Activated CD8-positive, alpha-beta T cell treated with anti-CD3 and anti-CD28 coated beads, Interleukin-2, amount 10 ng/mL, durations not matched to agents 7 days and 5 days (primary cell): ENCODE measurements at places on chromosomes 5 and 9. TPM values are rescaled to one million over a fixed set of nuclear protein-coding genes. Genes with fewer than 3 reads are reported as not detected.

SLC45A2 gene
- total RNA-seq = not detected

NTNG2 gene
- total RNA-seq = 3.8 TPM

GDNF gene
- not detected for total RNA-seq

SLC1A1 gene
- 0.13 TPM for total RNA-seq

RNF145 gene
- 143 TPM for total RNA-seq

DNA sequence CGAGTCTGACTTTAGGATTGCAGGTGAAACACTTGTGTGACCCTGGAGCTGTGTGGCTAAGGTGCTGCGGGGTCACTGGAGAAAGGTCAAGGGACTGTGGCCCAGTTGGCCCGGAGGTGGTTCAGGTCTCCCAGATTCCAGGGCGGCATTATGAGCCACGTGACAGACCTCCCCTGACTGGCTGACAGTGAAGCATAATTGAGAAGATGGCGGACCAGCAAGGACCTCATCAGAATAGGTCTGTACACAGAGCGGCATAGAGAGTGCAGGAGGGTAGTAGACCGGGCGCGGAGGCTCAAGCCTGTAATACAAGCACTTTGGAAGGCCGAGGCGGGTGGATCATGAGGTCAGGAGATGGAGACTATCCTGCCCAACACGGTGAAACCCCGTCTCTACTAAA, 815 bp upstream of the ODF2 start:
- H3K27ac ChIP-seq = peak overlapping the region; percentile 72
- H3K4me1 ChIP-seq = peaks cover 30% of the 10 kb centered on the region
- no peak for DNase-seq
- H3K4me3 ChIP-seq = peak overlapping the region; percentile 20

DNA sequence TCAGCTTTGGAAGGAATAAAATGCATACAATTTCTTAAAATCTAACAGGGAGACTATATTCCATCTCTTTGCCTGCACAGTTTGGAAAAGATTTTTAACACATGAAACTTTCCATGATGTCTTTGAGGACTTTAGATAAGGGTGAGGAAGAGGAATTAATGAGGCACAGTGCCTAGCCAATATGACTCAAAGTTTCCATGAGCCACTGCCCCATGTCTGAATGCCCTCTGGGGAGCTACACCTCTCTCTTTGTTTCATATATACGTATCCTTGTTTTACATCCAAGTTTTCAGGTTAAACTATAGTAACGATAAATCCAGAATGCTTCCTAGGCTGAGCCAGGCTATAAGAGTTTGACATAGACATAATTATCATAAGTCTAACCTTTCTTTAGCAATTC, 349.3 kb upstream of the TLE4 start:
- no peak for DNase-seq
- no peak overlapping the region for H3K4me3 ChIP-seq
- no peak overlapping the region for H3K27ac ChIP-seq

DNA sequence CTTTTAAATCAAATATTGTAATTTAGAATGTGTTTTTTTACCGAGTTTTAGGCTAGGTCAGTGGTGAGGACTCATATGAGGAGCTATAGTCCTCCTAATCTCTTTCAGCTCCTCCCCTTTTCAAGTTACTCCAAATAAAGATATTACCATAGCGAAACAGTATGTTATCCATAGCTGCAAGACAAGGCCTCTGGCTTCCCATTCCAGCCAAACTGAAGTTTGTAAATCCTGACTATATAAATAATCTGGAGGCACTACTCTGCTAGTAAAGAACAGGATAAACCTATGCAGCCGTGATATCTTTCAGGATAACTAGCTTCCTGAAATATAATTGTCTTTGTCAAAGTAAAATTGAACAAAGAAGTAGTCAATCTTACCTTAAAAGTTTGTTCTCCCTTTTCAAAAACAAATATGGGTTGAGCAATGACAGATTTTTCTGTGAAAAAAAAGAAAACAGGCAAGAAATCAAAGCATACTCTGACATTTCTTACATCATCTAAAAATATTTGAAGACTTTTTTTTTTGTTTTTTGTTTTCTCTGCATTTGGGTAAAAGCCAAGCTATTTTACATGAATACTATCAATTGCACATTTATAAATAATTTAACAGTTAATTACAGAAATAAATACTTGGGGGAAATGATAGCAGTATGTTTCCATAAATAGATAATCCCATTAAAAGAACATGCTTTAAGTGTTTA, 29.3 kb upstream of the NADK2 start:
- H3K27ac ChIP-seq = no peak overlapping the region
- no peaks in the 10 kb centered on the region for H3K4me1 ChIP-seq
- no peaks in the 10 kb centered on the region for H3K36me3 ChIP-seq
- peaks cover 10% of the 10 kb centered on the region for H3K27me3 ChIP-seq
- H3K4me3 ChIP-seq = no peak overlapping the region

DNA sequence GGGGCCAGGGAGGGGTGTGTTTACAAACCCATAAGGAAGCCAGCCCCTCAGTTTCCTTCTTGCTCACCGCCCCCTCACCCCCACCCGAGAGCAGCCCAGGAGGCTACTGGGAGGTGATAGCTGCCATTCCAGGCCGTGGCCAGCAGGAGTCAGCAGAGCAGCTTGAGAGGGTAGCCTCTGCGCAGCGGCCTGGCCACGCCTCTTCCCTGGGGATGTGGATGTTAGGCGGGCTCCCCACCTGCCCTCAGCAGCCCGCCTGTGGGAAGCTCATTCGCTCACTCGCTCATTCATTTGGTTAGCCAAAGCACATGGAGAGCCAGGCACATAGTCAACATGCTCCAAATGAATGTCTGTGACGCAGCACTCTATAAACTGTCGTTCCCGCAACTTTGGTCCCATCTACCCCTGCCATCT, 6.1 kb upstream of the DPM2 start:
- H3K4me3 ChIP-seq = peak overlapping the region; percentile 22
- H3K27me3 ChIP-seq = no peaks in the 10 kb centered on the region
- H3K36me3 ChIP-seq = peaks cover 77% of the 10 kb centered on the region
- H3K4me1 ChIP-seq = peaks cover 44% of the 10 kb centered on the region
- peak overlapping the region; percentile 66 for H3K27ac ChIP-seq
- peak; percentile 84 for DNase-seq
